ENCODE measurements at places on chromosomes 11 and 22.
A peak's percentile ranks its signal among the peaks of the same experiment; 100 is the strongest.

GRCh38 chr11:10622957-10623791, 54.7 kb upstream of the LYVE1 start:
- DNase-seq: no peak

DNA sequence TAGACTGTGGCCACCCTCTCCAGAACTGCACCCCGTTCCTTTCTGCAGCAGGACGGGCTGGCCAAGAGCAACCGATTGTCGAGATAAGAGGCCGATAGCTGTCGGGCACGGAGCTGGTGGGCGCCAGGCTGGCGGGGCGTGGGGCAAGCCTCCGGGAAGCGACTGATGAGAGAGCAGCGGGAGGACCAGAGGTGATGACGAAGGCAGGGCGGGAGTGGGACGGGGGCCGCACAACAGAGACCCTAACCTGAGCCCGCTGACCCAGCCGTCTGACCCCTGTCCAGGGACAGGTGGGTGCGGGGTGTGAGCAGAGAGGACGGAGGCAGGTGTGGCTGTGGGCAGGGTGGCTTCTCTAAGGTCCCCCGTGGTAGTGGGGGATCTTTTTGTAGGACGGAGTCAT, 7.3 kb upstream of the BRSK2 start:
- DNase-seq: no peak

DNA sequence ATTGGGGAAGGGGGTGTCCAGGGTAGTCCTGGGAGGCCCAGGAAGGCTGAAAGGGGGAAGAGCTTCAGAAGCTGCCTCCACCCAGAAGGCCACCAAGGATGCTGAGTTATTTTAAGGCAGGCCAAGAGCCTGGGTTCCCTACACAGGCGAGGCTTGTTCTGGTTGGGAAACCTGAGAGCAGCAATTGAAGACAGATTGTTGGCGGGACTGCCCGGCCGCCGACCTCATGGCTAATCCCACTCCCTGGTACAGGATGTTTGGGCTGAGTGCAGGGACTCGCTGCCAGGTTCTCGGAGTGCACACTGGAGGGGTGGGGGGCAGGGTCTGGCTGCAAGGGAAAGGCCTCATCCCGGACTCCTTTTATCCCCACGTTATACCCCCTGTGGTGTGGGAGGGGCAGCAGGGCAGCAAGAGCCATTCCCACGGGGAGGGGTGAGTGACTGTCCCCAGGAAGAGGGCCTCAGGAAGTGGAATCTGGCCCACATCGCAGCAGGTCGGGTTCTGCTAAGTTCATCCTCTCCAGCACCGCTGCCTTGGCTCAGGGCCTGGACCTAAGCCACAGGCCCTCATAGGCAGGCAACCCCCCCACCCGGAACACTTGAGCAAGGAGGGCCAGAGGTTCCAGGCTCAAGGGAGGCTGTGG, 43.6 kb upstream of the PRR5 start:
- no peak for DNase-seq

DNA sequence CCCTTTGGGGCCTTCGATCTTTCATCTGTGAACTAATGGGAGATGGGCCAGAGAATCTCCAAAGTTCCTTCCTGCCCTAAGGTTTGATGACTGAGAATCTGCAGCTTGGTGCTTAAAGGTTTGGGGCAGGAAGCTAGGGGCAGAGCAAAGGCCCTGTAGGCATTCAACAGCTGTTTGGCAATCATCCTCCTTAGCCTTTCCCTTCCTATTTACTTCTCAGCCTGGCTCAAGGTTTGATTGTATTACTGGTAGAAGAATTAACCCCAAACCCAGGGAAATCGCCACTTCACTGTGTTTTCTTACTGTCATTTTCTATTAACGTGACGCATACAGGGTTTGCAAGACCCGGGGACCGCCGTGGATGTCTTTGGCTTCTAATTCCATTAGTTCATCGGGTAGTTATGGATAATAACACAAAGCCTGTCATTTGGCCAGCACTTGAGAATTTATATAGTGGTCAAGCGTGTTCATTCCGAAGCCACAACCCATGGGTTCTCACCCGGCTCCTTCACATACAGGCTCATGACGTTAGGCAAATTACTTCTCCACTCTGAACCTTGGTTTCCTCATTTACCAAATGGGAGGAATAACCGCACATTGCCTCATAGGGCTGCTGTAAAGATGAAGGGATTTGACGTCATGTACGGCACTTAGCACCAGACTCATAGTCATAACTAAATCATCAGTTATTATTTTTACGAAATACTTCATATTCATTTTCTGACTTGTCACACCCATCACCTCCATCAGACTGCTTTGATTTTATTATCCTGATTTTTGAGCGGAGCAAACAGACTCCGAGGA, 158.1 kb downstream of the FBXO7 start:
- no peak for DNase-seq

DNA sequence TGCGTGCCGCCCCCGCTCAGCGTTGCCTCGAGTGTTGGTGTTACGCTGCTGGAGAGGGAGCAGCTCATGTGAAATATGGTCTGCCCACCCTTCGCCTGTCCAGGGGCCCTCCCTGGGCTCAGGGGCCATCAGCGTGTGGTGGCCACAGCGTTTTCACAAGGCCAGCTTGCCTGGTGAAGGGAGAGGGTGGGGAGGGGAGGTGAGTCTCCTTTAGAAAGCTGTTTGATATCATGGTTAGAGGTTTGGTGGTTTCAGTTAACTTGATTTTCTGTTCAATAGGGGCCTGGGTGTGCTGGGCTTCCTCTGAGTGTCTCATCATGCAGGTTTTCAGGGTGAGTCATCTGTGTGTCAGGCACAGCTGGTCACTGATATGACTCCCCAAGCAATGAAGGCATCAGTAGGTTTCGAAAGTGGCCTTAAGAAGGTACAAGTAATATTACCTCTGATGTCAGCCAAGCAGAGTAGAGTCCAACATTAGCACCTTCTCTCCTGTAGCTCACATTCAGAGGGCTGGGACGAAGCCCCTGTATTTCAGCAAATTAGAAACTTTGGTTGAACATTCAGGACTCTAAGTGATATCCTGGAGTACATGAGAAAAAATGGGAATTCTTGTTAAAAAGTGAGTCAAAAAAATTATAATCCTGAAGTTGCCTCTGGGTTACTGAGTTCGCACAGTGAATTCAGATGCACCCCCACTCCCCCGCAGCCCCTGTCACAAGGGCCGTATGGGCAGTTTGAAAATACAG, 172.5 kb downstream of the TBC1D22A start:
- DNase-seq: no peak

DNA sequence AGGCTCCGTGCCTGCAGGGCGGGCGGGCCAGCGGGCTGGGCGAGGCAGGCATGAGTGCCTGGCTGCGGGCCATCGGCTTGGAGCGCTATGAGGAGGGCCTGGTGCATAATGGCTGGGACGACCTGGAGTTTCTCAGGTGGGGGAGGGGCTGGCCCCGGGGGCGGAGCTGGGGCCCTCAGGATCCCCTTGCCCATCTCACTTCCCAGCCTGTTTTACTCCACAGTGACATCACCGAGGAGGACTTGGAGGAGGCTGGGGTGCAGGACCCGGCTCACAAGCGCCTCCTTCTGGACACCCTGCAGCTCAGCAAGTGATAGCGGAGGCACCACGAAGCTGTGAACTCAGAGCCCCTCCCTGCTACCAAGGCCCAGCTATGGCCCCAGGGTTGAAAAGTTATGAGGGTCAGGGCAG, 5.9 kb downstream of the PHOX2A start:
- DNase-seq: peak; percentile 75

DNA sequence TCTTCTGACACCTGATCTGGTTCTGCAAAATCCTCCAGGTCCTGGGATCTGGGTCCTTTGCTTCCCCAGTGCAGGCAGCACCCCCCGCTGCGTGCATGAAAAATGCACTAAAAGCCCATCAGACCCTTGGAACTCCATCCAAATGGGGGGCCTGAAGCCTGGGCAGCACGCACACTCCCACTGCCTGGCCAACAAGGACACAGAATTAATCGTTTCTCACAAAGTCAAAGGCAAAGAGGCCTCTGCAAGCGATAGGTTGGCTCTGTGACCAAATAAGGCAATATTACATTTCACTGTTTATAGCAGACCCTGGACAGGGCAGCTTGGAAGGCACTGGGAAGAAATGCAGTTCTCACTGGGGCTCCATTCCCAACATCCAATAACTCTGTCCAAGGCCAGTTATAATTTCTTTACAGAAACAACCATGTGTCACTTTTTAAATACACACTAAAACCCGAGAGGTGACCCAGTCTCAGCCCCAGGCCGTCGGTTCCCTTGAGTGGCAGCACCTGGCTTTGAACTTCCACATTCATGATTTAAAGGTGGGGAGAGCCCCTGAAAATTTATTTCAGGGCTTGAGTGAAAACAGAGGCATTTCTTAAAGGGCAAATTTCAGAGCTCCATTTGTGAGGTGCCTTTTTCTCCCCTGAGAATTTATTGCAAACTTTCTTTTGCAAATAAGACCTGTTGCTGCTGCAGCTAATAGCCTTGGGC, 114.4 kb upstream of the ANO1 start:
- DNase-seq: no peak

DNA sequence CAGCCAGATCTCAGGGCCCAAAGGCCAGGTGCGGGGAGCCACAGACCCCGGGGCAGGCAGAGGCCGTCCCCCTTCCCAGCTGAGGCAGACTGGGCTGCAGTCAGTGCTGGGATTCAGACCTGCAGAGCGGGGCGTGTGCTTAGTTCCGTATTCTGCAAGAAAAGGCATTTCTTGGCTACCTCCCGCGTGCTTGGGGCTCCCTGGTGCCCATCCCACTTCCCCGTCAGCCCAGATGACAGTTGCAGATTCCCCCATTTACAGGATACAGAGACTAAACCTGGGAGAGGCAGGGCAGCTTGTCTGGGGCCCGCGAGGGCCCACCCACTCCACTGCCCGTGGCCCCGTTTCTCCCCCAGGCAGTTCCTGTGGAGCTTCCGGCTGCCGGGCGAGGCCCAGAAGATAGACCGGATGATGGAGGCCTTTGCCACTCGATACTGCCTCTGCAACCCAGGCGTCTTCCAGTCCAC, 18.3 kb downstream of the CYTH4 start:
- DNase-seq: no peak

DNA sequence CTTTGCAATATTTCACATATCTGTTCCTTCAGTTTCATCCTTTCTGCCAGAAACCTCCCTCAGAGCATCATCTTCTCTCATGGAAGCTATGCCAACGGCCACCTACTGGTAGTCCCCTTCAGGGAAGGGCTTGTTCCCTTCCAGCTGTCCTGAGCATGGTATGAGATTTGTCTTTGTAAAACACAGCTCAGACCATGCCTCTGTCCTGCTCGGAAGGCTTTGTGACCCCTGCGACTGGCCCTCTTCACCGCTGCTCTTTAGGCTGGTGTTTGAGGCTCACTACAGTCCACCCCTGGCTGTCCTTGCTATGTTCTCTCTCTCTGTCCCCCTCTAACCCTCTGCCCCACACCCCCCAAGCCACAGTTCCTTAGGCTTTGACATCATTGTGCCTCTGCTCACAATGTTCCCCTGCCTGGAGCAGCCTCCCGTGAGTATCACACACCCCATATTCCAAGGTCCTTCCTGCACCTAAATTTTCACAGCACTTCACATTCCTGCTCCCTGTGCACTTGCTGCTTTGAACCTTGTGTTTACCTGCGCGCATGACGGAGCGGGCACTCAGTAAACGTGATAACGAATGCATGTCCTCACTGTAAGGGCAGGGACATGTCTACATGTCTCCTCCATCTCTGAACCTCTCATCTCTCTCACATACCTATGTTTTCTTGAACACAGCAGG, 24.0 kb upstream of the ACER3 start:
- DNase-seq: no peak

DNA sequence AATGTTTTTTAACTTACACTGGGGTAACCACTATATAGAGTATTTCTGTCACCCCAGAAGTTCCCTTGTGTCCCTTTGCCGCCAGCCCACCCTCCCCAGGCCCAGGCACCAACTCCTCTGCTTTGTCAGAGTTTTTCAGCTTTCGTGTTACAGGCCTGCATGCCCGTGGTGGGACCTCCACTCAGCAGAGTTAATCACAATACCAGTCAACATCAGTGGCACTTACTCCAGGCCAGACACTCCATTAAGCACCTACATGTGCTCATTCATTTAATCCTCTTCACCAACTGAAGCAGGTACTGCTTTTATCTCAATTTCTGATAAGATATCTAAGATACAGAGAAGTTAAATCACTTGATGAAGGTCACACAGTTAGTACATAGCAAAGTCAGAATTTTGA, 63.3 kb downstream of the LIF start:
- no peak for DNase-seq

GRCh38 chr11:116110356-116110755, 606.1 kb upstream of the CADM1 start:
- no peak for DNase-seq

GRCh38 chr11:23359297-23359696, 499.0 kb upstream of the CCDC179 start:
- no peak for DNase-seq

- DNase-seq: no peak
Observed at GRCh38 chr11:12420706-12421105, 43.3 kb downstream of the PARVA start.

- DNase-seq: no peak
Observed at GRCh38 chr11:102205805-102206204, 95.6 kb downstream of the YAP1 start.

- DNase-seq: no peak
Observed at GRCh38 chr11:118606844-118607228, 579 bp upstream of the PHLDB1 start.

- no peak for DNase-seq
Observed at GRCh38 chr11:35122308-35122707, 16.7 kb upstream of the CD44 start.

GRCh38 chr11:127035824-127036223, 35.3 kb upstream of the KIRREL3 start:
- no peak for DNase-seq

DNA sequence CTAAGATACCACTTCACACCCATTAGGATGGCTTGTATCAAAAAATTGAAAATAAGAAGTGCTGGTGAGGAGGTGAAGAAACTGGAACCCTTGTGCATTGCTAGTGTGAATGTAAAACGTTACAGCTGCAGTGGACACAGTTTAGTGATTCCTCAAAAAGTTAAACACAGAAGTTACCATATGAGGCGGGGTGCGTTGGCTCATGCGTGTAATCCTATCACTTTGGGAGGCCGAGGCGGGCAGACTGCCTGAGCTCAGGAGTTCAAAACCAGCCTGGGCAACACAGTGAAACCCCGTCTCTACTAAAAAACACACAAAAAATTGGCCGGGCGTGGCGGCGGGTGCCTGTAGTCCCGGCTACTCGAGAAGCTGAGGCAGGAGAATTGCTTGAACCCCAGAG, 43.5 kb downstream of the SGSM3 start:
- no peak for DNase-seq

GRCh38 chr11:93267383-93267782, 63.2 kb upstream of the DEUP1 start:
- no peak for DNase-seq

DNA sequence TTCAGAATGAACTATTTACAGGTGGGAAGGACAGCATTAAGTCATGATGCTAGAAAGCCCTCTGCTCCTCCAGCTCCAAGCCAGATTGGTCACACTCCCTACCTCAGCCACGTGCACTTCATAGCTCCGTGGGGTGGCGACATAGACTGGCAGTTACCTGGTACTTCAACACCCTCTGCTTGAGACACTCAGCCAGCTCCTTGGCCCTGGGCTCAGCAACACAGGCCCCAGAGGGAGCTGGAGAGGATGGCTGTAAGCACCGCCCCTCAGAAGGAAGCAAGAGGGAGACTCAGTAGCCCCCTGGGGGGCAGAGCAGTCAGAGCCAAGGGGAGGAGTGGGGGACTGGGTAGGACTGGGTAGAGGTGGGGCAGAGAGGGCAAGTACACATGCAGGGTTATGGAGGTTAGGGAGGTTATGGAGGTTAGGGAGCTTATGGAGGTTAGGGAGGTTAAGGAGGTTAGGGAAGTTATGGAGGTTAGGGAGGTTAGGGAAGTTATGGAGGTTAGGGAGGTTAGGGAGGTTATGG, 102.1 kb upstream of the BID start:
- no peak for DNase-seq
